ENCODE measurements at places on chromosomes 12 and 14. TPM values are rescaled to one million over a fixed set of nuclear protein-coding genes. Genes with fewer than 3 reads are reported as not detected.

The SYT1 gene
- total RNA-seq: not detected

The AKAP3 gene
- 4.1 TPM for total RNA-seq

The CPNE6 gene
- total RNA-seq: 0.14 TPM

The PROX2 gene
- 0.69 TPM for total RNA-seq

The PARP11 gene
- 40.2 TPM for total RNA-seq

The DUSP6 gene
- 77.5 TPM for total RNA-seq

The CISTR gene
- total RNA-seq: not detected

The DEPDC4 gene
- total RNA-seq: 2.3 TPM

The BMP4 gene
- total RNA-seq: 0.42 TPM

The EXOC3L4 gene
- total RNA-seq: not detected

The HNRNPC gene
- 677 TPM for total RNA-seq

Data from activated naive CD8-positive, alpha-beta T cell treated with anti-CD3 and anti-CD28 coated beads, Interleukin-2, amount 10 ng/mL, durations not matched to agents 7 days and 5 days (primary cell).